ENCODE measurements at places on chromosomes 6 and 20. TPM values are rescaled to one million over a fixed set of nuclear protein-coding genes. Genes with fewer than 3 reads are reported as not detected.

SALL4 gene
- polyA plus RNA-seq = 0.14 TPM

CRISP2 gene
- polyA plus RNA-seq = 1.0 TPM

ARMH2 gene
- polyA plus RNA-seq = not detected

BMP5 gene
- 0.15 TPM for polyA plus RNA-seq

COL11A2 gene
- polyA plus RNA-seq = 0.38 TPM

SLC2A10 gene
- 2.6 TPM for polyA plus RNA-seq

ECI2 gene
- 19.5 TPM for polyA plus RNA-seq

SH3BGRL2 gene
- 52.5 TPM for polyA plus RNA-seq

NFYA gene
- 5.5 TPM for polyA plus RNA-seq

BANF2 gene
- not detected for polyA plus RNA-seq

SLC26A8 gene
- 0.04 TPM for polyA plus RNA-seq
